BJ (cell line): ENCODE measurements at places on chromosomes 4 and X.

DNA sequence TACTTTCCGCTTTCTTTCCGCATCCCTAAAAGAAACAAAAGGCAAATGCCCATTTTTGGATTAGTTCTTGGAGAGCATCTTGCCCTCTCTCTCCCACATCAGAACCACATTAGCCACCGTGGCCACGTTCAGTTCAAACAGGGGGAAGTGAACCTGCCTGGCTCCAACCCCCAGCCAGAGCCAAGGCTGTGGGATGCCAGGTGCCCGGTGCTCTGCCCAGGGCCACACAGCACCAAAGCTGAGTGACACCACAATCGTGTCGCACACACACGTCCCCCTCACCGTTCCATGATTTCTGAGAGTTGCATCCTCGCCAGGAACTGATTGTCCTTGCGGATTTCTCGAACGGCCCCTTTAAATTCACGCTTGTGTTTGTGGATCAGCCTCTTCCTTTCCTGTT lies 24.3 kb downstream of the NOP14 start:
- DNase-seq = no peak

GRCh38 chr4:187426511-187426910 lies 569.1 kb upstream of the ZFP42 start:
- DNase-seq = no peak

- DNase-seq = no peak
These were observed 84.0 kb upstream of the BMP2K start for GRCh38 chr4:78691971-78692821.

DNA sequence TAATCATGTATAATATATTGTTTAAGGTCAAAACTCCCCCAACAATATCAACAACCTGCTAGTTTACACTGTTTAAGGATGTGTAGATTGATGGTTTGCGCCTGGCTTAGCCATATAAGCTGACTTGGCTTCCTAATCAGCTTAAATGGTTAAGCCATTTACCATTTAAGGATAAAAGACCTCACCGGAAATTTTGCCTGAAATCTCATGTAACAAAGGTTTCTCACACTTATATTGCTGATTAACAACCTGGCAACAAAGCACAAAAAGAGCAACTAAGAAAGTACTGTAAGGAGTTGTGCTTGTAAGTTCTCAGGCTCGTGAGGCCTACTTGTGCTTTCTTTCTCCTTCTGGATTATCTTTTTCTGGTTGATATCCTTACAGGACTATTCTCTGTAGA lies 485.2 kb downstream of the GABRG1 start:
- DNase-seq = no peak

- no peak for DNase-seq
These were observed 7.2 kb downstream of the ARHGAP24 start for GRCh38 chr4:85482010-85482738.

- no peak for DNase-seq
These were observed 202.1 kb downstream of the GPC3 start for GRCh38 chrX:133783274-133783673.
